ENCODE measurements at places on chromosomes 5 and 9.

DNA sequence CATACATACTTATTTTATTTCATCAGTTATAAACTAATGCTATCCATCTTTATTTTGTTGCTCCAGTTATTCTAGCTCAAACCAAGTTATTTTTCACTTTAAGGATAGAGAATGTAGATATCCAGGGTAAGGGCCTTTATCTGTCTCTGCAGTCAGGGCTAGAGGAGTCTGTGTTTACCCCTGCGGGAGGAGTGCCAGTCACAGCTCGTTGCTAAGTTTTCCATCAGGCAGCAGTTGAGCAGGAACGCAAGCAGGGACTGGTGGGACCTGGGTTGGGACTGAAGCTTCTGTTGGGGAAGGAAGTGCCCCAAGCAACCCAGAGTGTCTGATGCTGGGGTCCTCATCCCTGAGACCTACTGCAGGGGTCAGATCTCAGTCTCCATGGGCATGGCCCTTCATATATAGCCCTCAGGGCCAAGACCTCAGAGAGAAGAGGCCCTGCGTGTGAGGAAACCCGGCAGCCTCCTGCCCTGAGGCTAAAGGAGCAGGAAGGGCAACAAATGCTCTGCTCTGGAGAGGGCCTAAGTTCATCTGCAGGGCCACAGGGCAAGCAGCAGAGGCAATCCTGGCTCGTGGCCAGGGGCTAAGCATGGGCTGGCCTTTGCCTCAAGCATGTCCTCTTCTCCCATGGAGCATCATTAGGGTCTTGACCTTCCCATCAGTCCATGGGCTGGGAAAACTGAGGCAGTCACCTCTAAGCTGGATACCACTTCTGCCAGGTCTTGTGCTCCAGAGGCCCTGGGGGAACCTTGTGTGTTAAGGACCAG, 6.6 kb downstream of the SLC22A4 start:
- no peak for DNase-seq

GRCh38 chr5:150778517-150779396, at the start of gene SMIM3:
TSS of gene SMIM3 (plus strand) at chr5:150778757. CDS start at chr5:150795441, 16,684 bp downstream.
- peak; percentile 52 for DNase-seq

GRCh38 chr5:14882658-14883580, 11.3 kb upstream of the ANKH start:
- DNase-seq, result no peak

DNA sequence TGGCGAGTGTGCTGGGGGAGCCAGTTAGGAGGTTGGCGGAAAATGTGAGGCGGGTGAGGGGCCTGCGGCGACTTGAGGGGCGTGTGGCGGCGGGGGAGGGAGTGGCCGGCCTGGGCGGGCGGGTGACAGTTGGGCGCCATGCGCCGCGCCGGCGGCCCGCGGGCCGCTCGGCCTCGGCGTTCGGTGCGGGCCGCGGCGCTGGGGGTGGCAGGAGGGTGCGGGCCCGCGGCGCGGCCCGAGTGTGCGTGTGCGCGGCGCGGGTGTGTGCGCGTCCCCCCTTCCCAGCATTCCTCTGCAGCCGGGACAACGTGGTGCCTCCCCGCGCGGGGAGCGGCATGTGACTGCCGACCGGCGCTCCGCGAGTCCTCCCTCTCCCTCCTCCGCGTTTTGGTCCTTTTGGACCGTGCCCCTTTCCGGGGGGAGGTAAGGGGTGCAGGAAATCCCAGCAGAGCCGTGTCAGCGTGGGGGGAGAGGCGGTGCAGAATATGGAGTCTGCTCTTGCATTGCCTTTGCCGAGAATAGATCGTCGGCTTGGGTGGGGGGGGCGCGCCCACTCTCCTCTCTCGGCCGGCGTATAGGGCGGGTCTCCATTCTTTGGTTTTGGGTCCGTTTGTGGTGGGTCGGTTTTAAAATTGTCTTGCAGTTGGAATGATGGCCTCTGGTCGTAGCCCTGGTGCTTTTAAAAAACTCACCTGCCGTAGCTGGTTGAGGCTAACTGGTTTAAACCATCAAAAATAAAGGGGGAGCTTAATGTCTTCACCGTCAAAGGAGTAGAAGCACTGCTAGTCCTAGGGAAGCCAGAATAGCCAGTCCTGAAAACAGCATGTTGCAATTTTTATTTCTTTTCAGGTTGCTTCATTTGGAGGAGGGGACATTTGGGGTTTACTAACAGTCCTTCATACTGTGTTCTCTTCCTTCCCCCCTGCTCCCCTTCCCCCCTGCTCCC, 2.0 kb downstream of the LARP1 start:
- peak; percentile 19 for DNase-seq

DNA sequence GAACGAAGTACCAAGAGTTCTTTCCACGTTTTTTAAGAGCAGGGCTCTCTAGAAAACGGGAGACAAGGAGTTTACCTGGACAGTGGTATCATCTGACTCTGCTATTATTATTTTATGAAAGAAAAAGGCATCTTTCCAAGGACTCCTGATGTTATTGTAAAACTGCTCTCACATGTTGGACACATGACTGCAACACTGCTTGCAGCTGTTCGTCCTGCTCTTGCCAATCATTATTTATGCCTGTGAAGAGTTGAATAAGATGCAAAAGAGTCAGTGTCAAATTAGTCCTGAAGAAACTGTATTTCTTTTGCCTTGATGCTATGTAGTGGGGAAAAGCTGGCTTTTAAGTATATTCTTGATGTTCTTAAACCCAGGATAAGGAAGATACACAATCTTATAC, 284.5 kb upstream of the PTGER4 start:
- DNase-seq, result no peak

DNA sequence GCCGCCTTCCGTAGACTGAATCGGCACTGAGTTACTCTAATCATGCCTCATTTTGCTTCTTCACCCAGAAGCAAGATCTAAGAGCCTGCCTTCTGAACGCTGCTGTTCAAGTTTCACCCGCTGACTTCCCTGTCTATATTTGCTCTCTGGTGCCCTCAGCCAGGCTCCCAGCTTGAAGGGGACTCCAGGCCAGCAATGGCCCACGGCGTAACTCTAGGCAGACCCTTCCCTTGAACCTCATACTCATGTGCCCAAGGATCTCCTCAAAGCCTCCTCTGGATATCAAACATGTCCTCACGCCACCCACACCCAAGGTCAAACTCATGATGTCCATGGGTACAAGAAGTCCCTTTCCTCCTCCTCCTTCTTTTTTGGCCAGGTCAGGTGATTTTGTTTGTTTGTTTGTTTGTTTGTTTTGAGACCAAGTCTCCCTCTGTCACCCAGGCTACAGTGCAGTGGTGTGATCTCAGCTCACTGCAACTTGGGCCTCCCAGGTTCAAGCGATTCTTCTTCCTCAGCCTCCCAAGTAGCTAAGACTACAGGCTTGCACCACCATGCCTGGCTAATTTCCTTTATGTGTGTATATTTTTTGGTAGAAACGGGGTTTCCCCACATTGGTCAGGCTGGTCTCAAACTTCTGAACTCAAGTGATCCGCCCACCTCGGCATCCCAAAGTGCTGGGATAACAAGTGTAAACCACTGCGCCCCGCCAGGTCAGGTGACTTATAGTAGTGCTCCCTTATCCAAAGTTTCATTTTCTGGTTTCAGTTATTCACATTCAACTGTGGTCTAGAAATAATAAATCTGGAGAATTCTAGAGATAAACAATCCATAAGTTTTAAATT, 239.0 kb downstream of the SYK start:
- no peak for DNase-seq

DNA sequence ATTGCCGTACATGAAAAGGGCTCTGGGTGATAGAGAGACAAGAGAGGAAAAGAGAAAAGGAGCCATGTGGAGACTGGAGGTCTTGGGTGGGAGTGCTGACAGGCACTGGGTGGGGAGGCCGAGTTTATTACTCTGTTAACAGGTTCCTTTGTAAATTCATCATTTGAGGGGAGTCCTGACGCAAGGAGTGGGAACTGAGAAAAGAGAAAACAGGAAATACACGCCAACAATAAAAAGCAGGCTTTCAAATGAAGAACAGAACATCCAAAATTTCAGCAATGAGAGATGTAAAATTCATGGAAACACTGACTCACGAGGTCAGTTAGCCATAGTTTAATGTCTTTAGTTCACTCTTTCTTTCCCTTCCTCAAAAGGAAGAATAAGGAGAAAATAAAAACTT, 342.8 kb downstream of the TMEM167A start:
- DNase-seq, result no peak

- DNase-seq, result no peak
Observed at GRCh38 chr5:80798633-80799032, 143.8 kb upstream of the DHFR start.

DNA sequence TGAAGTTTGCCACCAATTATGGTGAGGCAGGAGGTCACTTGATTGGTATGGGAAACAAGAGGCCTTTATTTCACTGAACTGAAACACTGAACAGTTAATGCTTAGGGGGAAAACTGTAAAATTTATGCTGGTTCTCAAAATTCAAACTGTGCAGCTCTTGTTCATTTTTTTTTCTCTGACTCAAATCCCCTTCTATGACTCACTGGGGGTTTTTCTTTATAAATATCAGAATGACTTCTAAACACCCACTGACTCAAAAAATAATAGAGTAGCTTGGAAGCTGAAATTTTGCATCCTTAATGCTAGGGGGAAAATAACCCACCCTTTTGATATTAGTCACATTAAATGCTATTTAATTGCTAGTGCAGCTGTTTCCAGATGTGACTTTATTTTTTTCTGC, 24.1 kb upstream of the OTP start:
- DNase-seq, result no peak

- DNase-seq, result no peak
Observed at GRCh38 chr9:134052941-134053340, 14.9 kb downstream of the BRD3 start.

- no peak for DNase-seq
Observed at GRCh38 chr5:97044052-97044451, 98.4 kb downstream of the LIX1 start.

GRCh38 chr9:17520268-17521064, 58.4 kb upstream of the SH3GL2 start:
- no peak for DNase-seq

DNA sequence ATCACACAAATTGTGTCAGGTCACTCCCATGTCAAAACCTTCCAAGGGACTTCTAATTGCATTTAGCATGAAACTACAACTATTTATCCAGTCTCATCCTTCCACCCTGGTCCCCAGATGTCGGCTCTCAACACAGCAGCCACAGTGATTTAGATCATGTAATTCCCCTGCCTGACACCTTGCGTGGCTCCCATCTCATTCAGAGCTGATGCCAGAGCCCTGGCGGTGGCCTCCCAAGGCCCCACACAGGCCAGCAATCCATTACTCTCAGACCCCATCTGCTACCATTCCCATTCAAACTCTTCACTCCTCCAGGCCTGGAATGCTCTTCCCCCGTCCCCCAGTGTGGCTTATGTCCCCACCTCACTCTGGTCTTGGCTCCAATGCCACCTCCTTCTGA, 2.4 kb downstream of the SLC35D2 start:
- no peak for DNase-seq

DNA sequence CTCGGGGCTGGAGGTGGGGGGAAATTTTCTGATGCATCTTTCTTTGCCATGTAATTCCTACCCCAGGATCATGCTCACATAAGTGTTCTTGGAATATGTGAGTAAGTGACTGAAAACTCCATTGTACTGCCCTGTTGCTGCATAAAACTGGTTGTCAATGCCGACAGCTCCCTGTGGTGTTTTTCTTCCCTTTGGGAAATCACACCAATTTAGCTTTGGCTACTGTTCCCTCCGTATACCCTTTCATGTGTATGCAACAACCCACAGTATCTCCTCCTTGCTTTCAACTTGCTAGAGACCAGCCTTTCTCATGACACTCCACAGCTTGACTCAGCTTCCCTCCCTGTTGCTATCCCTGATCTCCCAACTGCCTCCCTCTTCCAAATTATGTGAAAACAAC, 240.6 kb downstream of the TRIM32 start:
- no peak for DNase-seq

DNA sequence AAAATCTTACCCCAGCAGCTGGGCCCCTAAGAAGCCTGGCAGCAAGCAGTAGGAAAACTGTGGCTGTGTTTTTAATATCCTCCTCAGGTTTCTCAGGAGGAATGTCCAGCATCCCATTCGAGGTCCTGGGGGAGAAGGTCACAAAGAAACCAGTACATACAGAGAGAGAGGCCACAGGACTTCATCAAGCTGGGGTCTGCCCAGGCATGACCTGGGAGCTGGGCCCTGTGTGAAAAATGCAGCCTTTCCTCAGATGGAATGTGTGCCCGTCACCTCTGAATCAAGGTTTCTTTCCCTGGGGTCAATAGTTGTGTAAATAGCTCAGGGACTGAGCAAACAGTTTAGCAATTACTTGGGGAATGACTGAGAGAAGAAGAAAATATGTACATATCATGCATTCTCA, 33.9 kb upstream of the RAD23B start:
- DNase-seq, result no peak

DNA sequence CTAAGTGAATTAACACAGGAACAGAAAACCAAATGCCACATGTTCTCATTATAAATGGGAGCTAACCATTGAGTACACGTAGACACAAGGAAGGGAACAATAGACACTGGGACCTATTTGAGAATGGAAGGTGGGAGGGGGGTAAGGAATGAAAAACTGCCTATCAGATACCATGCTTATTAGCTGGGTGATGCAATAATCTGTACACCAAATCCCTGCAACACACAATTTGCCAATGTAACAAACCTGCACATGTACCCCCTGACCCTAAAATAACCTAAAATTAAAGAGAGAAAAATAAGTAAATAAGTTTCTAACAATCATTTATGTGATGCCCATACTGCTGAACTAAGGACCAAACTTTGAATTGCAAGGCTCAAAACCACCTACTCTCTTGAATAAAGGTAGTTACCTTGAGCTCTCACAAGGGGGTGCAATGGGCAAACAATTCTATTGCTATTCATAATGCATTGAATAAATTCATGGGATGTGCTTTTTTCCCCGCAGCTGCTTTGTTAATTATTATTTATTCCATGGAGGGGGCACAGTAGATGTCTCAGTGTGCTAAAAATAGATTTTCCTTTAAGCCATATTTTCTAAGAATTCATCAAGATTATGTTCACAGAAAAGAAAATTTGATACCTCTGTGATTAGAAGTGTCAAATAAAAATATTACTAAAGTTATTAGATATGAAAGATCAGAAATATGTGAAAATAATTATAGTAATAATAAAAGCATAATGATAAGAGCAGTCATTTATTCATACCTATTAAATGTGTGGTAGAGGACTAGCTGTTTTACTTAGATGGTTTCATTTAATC, 76.2 kb upstream of the PTPN3 start:
- DNase-seq, result no peak

- DNase-seq, result no peak
Observed at GRCh38 chr5:60372786-60373185, 327.2 kb downstream of the DEPDC1B start.

DNA sequence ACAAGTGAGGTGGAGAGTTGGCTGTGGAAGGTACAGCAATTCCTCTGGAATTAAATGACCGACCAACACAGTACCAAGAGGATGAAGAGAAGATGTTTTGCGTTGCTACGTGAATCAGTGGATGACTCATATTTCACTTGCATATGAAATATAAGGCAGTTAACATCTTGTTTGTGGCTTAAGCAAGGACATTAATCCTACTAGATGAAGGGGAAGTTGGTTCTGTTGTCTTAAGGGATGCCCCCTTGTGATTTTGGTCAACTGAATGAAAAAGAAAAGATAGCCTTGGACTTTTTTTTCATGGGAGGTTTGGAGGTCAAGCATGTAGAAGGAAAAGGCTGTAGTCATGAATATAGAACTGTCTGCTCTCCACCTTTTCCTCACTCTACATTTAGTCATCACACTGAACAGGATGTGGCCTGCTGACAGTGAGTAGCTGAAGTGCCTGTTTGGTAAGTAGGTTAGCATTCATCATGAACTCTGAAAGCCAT, 33.9 kb downstream of the VLDLR start:
- no peak for DNase-seq

- no peak for DNase-seq
Observed at GRCh38 chr9:135088348-135088978, 995 bp downstream of the OLFM1 start.

GRCh38 chr9:137672907-137673791, 54.3 kb downstream of the EHMT1 start:
- no peak for DNase-seq

Measured in stimulated activated CD4-positive, alpha-beta T cell treated with anti-CD3 and anti-CD28 coated beads, Interleukin-15, amount 100 ng/mL, for 1 hour (primary cell).